ENCODE measurements at places on chromosomes 4 and X. TPM values are rescaled to one million over a fixed set of nuclear protein-coding genes. Genes with fewer than 3 reads are reported as not detected.
A peak's percentile ranks its signal among the peaks of the same experiment; 100 is the strongest.

- no peak overlapping the region for H3K27ac ChIP-seq
- DNase-seq, result no peak
- H3K4me3 ChIP-seq, result no peak overlapping the region
- no peaks in the 10 kb centered on the region for H3K36me3 ChIP-seq
- H3K4me1 ChIP-seq, result no peaks in the 10 kb centered on the region
These were observed 275.5 kb downstream of the RAB28 start for GRCh38 chr4:13208558-13209193.

GRCh38 chr4:69951602-69952001 lies 13.9 kb downstream of the CSN2 start:
- no peak for DNase-seq
- H3K36me3 ChIP-seq, result no peaks in the 10 kb centered on the region
- no peaks in the 10 kb centered on the region for H3K27me3 ChIP-seq

DNA sequence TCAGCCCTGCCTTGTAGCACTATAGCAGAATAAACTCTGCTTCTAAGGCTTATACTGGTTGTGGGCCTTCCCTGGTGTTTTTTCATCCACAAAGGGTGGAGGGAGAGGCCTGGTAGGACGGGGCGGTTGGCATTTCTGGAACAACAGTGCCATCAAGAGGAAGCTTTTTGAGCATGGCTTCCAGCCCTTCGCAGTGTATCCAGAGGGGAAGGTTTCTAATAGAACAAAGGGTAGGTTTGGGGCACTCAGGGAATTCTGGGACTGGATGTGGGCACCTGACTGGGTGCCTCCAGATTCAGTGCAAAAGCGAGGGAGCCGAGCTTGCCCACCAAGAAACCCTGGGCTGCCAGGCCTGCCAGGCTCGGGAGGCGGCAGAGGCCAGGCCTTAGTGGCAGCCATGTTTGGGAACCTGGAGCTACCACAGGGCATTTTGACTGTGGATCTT lies 229.6 kb upstream of the AGTR2 start:
- no peaks in the 10 kb centered on the region for H3K27me3 ChIP-seq
- H3K4me3 ChIP-seq, result no peak overlapping the region
- no peaks in the 10 kb centered on the region for H3K4me1 ChIP-seq
- no peaks in the 10 kb centered on the region for H3K36me3 ChIP-seq

Gene PTPN13
- 4.6 TPM for total RNA-seq

GRCh38 chr4:23311983-23312382 lies 577.9 kb downstream of the PPARGC1A start:
- no peak overlapping the region for H3K4me3 ChIP-seq
- no peak overlapping the region for H3K27ac ChIP-seq
- H3K4me1 ChIP-seq, result no peaks in the 10 kb centered on the region
- H3K36me3 ChIP-seq, result no peaks in the 10 kb centered on the region
- H3K27me3 ChIP-seq, result no peaks in the 10 kb centered on the region
- no peak for DNase-seq

GRCh38 chr4:144967161-144967560 lies 130.8 kb downstream of the ANAPC10 start:
- no peaks in the 10 kb centered on the region for H3K27me3 ChIP-seq
- no peak for DNase-seq
- H3K4me1 ChIP-seq, result no peaks in the 10 kb centered on the region
- no peak overlapping the region for H3K4me3 ChIP-seq
- H3K27ac ChIP-seq, result no peak overlapping the region

Gene GPR78
- total RNA-seq, result not detected

Gene HHIP
- total RNA-seq, result not detected

- H3K4me1 ChIP-seq, result no peaks in the 10 kb centered on the region
- DNase-seq, result no peak
- H3K4me3 ChIP-seq, result no peak overlapping the region
- no peaks in the 10 kb centered on the region for H3K36me3 ChIP-seq
These were observed 235.2 kb downstream of the CPXCR1 start for GRCh38 chrX:88982183-88982582.

DNA sequence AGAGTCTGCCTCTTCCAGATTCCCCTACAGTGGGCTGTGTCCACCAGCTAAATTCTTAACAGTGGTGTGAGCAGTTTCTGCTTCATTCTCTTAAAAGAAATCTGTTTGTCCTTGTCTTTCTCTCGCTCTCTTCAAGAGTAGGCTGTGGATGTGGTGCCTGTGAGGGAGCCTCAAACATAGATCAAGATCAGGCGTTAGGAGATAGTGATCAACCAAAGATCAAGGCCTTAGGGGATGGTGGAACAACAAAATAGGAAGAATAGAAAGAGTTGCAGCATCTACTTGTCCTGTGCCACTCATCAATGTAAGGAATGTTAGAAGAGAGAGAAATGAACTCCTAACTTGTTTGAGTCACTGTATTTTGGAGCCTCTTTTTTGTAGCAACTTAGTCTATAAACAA lies 144.2 kb downstream of the AASDH start:
- H3K27ac ChIP-seq, result no peak overlapping the region
- DNase-seq, result no peak
- no peaks in the 10 kb centered on the region for H3K36me3 ChIP-seq
- H3K4me1 ChIP-seq, result no peaks in the 10 kb centered on the region
- H3K4me3 ChIP-seq, result no peak overlapping the region

- H3K27ac ChIP-seq, result no peak overlapping the region
- H3K27me3 ChIP-seq, result no peaks in the 10 kb centered on the region
- no peaks in the 10 kb centered on the region for H3K36me3 ChIP-seq
- H3K4me3 ChIP-seq, result no peak overlapping the region
These were observed 18.6 kb downstream of the MAP3K15 start for GRCh38 chrX:19496711-19497110.

Gene TCEAL7
- not detected for total RNA-seq

Gene RPGR
- total RNA-seq, result 18.1 TPM

DNA sequence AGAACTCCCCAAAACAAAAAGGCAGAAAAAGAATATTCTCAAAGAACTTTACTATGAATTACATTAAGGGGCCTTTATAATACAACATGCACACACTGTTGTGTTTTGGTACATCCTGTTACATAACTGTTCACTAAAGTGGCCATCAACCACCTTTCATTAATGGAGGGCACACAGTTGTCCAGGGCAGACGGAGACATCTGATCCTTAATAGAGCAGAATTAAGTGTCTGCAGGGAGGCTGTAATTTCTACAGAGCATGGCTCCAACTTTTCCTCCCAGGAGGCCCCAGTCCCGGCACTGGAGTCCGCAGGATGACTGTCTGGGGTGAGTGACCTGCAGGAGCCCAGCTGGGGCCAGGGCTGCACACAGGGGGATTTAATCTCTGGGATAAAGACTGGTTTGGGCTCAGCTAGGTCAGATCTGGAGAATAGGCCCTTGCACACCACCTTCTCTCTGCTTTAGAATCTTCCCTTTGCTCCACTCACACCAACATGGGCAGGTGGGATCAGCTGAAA lies 233.4 kb downstream of the MAML3 start:
- no peak for DNase-seq
- H3K27ac ChIP-seq, result no peak overlapping the region
- peaks cover 5% of the 10 kb centered on the region for H3K27me3 ChIP-seq

DNA sequence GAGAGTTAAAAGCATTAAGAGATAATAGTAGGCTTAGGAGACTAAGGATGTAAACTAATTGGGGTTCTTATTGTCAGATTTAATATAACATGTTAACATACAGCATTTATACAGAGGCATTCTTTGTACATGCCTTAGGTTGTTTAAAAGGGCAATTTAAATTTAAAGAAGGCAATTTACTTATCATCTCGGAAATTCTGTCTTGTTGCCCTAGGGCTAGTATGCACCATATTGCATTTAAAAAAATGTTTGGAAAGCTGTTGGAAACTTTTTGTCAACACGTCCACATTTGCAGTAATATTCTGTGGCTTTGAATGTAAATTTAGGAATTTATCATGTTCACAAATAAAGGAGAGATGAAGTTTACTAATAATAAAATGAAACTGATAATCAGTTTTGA lies 25.5 kb downstream of the GALNT7 start:
- no peak overlapping the region for H3K27ac ChIP-seq
- peaks cover 12% of the 10 kb centered on the region for H3K4me1 ChIP-seq
- H3K4me3 ChIP-seq, result no peak overlapping the region
- DNase-seq, result no peak
- H3K27me3 ChIP-seq, result no peaks in the 10 kb centered on the region

Gene MAD2L1
- 6.3 TPM for total RNA-seq

GRCh38 chr4:23365871-23366556 lies 523.8 kb downstream of the PPARGC1A start:
- DNase-seq, result no peak
- no peaks in the 10 kb centered on the region for H3K36me3 ChIP-seq
- H3K27ac ChIP-seq, result no peak overlapping the region
- no peaks in the 10 kb centered on the region for H3K27me3 ChIP-seq

- peaks cover 19% of the 10 kb centered on the region for H3K27me3 ChIP-seq
- no peak overlapping the region for H3K27ac ChIP-seq
- H3K4me3 ChIP-seq, result no peak overlapping the region
- peaks cover 37% of the 10 kb centered on the region for H3K4me1 ChIP-seq
These were observed 1.3 kb upstream of the CITED1 start for GRCh38 chrX:72306851-72307645.

- no peak overlapping the region for H3K4me3 ChIP-seq
- no peaks in the 10 kb centered on the region for H3K27me3 ChIP-seq
- no peaks in the 10 kb centered on the region for H3K4me1 ChIP-seq
These were observed 73.0 kb upstream of the PJA1 start for GRCh38 chrX:69238114-69238886.

Gene PHOX2B
- total RNA-seq, result not detected

DNA sequence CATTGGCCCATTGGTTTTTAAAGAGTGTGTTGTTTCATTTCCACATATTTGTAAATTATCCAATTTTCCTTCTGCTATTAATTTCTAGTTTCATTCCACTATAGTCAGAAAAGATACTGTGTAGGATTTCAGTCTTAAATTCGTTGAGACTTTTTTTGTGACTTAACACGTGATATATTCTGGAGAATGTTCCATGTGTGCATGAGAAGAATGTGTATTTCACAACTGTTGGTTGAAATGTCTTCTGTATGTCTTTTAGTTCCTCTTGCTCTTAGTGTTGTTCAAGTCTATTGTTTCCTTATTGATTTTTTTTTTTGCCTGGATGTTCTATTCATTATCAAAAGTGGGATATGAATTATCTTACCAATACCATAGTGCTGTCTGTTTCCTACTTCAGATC lies 606.9 kb downstream of the RPA4 start:
- no peak overlapping the region for H3K4me3 ChIP-seq
- DNase-seq, result no peak
- H3K27me3 ChIP-seq, result no peaks in the 10 kb centered on the region
- no peaks in the 10 kb centered on the region for H3K4me1 ChIP-seq
- no peak overlapping the region for H3K27ac ChIP-seq

GRCh38 chrX:105744291-105744690 lies 78.0 kb upstream of the NRK start:
- H3K4me1 ChIP-seq, result no peaks in the 10 kb centered on the region
- no peaks in the 10 kb centered on the region for H3K36me3 ChIP-seq
- no peak overlapping the region for H3K27ac ChIP-seq
- no peaks in the 10 kb centered on the region for H3K27me3 ChIP-seq
- H3K4me3 ChIP-seq, result no peak overlapping the region

DNA sequence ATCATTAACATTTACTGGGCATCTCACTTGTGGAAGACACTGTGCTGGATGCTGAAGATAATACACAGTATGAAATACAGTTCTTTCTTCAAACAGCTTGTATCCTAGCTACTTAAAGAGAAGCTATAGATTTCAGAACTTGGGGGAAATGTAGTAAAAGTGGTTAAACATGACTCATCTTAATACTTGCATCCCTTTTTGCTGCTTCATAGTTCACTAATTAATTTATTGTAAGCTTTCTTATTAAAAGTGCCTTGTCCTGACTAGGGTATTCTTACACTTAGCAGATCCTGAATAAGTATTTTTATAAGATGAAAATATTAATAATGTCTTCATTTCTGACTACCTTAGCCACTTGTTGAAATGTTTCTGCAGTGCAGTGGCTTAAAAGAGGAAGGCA lies 132.8 kb upstream of the STIM2 start:
- H3K36me3 ChIP-seq, result peaks cover 9% of the 10 kb centered on the region
- no peaks in the 10 kb centered on the region for H3K27me3 ChIP-seq
- no peaks in the 10 kb centered on the region for H3K4me1 ChIP-seq
- no peak overlapping the region for H3K27ac ChIP-seq
- no peak overlapping the region for H3K4me3 ChIP-seq

- DNase-seq, result no peak
- no peaks in the 10 kb centered on the region for H3K27me3 ChIP-seq
- H3K4me3 ChIP-seq, result no peak overlapping the region
- H3K27ac ChIP-seq, result no peak overlapping the region
These were observed 20.5 kb upstream of the STS start for GRCh38 chrX:7127056-7127455.

GRCh38 chr4:88002786-88003185 lies 4.6 kb upstream of the PKD2 start:
- H3K27ac ChIP-seq, result no peak overlapping the region
- DNase-seq, result no peak
- peaks cover 5% of the 10 kb centered on the region for H3K4me1 ChIP-seq
- no peaks in the 10 kb centered on the region for H3K36me3 ChIP-seq

DNA sequence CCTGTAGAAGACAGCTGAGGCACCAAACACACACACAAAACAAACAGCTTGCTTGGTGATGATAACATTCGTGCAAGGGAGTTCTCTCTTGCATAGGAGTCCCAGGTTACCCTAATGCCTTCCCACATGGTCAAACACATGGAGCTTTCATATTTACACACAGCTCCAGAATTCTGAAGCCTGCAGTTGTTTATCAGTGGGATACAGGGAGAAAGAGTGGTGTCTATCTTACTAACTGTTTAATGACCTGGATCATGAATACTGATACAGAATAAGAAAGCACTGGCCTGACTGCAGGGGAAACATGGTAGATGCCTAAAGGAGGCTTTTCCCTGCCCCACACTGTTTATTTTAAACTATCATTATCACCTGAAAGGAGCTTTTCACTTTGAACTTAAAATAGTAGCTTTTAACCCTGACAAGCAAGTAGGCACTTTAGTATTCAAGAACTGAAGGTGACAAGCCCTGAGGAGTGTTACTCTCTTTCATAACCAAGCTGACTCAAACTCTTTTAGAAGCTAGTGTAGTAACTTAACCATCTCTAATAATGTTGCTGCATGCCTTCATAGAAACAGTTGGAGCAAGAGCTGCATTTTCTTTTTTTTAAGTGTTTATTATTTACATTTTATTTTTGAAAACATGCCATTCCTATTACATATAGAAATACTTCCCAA lies 15.6 kb downstream of the TET2 start:
- H3K27ac ChIP-seq, result no peak overlapping the region
- no peaks in the 10 kb centered on the region for H3K36me3 ChIP-seq
- H3K4me1 ChIP-seq, result peaks cover 4% of the 10 kb centered on the region
- no peak overlapping the region for H3K4me3 ChIP-seq
- no peaks in the 10 kb centered on the region for H3K27me3 ChIP-seq

Gene GRID2
- total RNA-seq, result not detected

- DNase-seq, result peak; percentile 15
- peaks cover 8% of the 10 kb centered on the region for H3K27me3 ChIP-seq
- no peak overlapping the region for H3K4me3 ChIP-seq
- H3K4me1 ChIP-seq, result no peaks in the 10 kb centered on the region
These were observed 58.9 kb downstream of the PLAC1 start for GRCh38 chrX:134599184-134599914.

- H3K27ac ChIP-seq, result no peak overlapping the region
- H3K4me3 ChIP-seq, result no peak overlapping the region
- H3K4me1 ChIP-seq, result no peaks in the 10 kb centered on the region
These were observed 908.1 kb downstream of the CCSER1 start for GRCh38 chr4:91035276-91035675.

GRCh38 chrX:48785540-48786214 lies 713 bp upstream of the GATA1 start:
- H3K36me3 ChIP-seq, result no peaks in the 10 kb centered on the region
- no peak overlapping the region for H3K4me3 ChIP-seq
- no peak for DNase-seq
- peaks cover 4% of the 10 kb centered on the region for H3K4me1 ChIP-seq

GRCh38 chr4:155017426-155017825 lies 191.0 kb upstream of the NPY2R start:
- H3K4me1 ChIP-seq, result no peaks in the 10 kb centered on the region
- DNase-seq, result no peak
- no peaks in the 10 kb centered on the region for H3K36me3 ChIP-seq
- no peak overlapping the region for H3K27ac ChIP-seq

Gene TFE3
- total RNA-seq, result 44.2 TPM

Gene TMEM156
- total RNA-seq, result 14.2 TPM

Data from CD4-positive, CD25-positive, alpha-beta regulatory T cell (primary cell).